Kidney tubule cell (primary cell): ENCODE measurements at places on chromosomes 11 and 22.

DNA sequence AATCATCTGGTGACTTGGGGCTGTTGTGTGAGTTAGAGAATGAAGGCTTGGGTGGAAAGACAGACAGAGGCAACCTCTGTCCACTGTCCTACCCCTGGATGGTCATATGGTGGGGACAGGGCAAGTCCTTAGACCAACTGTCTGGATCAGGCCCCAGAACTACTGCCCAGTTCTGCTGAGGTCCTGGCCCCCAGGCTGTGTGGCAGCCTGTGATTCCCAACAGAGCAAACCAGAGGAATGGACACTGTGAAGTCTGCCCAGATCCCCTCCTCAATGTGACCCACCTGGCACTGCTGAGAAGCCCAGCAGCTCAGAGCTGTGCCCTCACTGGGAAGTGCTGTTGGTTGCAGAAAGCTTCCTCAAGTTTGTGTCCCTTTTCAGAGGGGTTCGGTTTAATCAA, 69.0 kb downstream of the GGTLC2 start:
- no peak for DNase-seq

DNA sequence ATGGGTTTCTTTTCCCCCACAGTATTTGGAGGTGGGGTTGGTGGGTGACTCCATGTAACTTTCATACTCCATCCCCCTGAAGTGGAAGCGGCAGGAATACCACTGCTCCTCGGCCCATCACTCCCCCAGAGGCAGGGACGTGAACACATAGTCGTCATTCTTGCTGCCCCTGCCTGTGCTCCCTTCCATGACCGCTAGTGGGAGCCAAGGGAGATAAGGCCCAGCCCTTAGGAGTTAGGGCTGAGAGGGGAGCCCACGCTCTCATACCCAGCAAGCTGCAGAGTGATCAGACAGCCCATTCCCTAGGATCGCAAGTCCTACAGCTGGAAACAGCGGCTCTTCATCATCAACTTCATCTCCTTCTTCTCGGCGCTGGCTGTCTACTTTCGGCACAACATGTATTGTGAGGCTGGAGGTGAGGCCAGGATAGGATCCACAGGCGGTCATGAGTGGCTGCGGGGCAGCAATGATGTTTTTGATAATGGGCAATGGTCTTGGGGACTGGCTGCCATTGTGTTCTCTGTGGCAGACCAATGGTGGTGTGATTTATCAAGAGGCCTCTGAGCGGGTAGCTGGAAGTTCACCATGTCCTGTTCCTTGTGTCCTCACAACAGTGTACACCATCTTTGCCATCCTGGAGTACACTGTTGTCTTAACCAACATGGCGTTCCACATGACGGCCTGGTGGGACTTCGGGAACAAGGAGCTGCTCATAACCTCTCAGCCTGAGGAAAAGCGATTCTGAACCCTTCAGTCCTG, 15.9 kb downstream of the RHOG start:
- peak; percentile 47 for DNase-seq

- DNase-seq: no peak
These were observed 1.3 kb downstream of the CTSW start for GRCh38 chr11:65880844-65881421.

DNA sequence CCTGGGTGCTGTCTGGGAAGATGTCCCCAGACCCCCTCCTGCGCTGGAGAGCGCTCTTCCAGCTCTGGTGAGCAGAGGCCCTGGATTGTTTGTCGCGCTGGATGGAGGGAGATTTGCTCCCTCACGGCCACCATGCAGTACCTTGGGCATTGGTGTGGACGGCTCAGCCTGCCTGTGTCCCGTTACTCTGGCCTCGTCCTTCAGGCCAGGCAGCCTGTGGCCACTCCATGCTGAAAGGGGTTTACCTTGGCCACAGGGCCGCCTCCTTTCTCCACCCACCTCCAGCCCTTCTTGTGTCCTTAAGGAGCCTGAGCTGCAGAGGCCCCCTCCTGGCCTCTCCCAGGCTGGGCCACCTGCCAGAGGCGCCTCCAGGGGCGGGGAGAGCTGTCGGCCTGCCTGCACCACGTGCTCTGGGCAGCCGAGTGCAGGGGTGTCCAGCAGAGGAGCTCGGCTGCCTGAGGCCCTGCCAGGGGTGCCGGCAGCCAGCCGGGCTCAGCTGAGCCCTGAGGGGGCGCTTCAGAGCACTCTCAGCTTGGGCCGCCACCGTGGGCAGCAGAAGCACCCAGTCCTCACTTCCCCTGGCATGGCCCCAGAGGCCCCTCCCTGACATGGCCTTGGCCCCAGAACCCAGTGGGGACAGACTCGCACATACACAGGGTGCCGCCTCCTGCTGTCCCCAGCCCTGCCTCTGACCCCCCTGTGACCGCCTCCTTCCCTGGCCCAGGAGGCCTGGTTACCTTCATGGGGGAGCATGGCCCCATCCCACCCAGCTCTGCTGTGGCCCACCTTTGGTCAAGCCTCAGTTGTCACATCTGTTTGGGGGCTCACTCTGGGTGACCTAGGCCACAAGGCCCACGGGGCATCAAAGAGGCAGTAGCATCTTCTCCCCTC, 3.4 kb downstream of the CCND1 start:
- peak; percentile 91 for DNase-seq

DNA sequence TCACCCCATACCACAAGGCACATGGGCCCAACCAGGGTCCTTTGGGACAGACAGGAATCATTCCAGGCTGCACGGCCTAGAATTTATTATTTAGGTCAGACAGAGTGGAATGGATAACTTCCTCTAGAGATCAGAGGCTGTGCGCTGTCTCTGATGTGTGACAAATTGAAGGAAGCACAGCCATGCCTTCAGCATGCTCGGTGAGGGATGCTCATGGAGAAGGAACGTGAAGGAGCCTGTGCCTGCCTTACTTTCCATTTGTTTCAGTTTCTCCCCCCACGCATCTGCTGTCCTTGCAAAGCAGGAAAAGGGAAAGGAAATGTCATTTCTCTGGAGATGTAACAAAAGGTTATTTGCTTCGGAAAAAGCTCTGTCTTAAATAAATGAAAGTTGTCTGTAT, 644.1 kb downstream of the OPCML start:
- DNase-seq: no peak

DNA sequence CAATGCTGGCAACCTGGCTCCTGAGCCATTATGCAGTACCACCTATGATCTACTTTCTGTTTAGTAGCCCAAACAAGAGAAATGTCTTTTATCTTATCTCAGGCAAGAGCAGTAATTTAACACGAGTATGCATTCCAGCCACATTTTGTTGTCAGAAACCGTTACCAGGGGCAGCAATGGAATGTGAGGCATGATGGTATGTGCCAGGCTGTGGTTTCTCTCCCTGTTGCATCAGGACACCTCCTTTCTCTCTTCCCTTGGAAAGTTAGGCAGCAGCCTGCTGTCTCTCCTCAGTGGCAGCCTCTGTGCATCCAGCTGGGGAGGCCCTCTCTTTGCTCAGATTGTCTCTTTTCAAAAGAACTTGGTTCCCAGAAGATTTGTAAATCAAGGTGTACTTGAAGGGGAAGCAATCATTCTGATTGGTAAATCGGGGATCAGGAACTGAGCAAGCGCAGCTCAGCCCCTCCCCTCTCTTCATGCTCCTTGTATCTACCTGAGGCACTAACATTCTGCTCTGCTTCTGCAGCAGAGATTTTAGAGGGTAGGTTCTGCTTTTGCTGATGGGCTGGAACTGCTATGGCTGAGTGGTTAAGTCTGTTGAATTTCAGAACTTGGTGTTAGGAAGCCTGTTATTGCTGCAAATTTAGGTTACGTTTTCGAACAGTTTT, 229.2 kb downstream of the ADAMTS15 start:
- DNase-seq: peak; percentile 95

- DNase-seq: no peak
These were observed 112.8 kb downstream of the ABTB2 start for GRCh38 chr11:34245041-34245440.

- DNase-seq: no peak
These were observed 39.2 kb downstream of the BIRC2 start for GRCh38 chr11:102386136-102386734.

DNA sequence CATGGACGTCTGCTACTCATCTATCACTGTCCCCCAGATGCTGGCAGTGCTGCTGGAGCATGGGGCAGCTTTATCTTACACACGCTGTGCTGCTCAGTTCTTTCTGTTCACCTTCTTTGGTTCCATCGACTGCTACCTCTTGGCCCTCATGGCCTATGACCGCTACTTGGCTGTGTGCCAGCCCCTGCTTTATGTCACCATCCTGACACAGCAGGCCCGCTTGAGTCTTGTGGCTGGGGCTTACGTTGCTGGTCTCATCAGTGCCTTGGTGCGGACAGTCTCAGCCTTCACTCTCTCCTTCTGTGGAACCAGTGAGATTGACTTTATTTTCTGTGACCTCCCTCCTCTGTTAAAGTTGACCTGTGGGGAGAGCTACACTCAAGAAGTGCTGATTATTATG, 9.2 kb upstream of the OR9Q2 start:
- no peak for DNase-seq

DNA sequence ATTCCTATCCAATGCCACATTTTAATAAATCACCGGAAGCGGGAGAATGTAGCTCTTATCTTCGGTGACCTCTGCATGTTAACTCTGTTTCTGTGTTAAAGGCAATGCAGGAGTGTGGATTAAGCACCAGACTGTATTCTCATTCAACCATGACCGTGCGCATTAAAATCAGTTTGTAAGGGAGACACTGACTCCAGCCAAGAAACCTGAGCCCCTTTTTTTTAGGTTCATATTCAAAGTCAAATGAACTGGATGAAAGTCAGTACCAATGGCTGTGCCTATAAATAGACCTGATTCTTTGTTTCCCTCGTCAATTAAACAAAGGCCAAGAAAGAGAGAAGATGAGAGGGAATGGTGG, 32.2 kb downstream of the C11orf91 start:
- no peak for DNase-seq

- no peak for DNase-seq
These were observed 1.7 kb downstream of the UBQLNL start for GRCh38 chr11:5514841-5515240.

GRCh38 chr11:92739041-92739440, 230.4 kb upstream of the MTNR1B start:
- no peak for DNase-seq

- DNase-seq: peak; percentile 45
These were observed 914.5 kb downstream of the METTL15 start for GRCh38 chr11:29022676-29023075.

DNA sequence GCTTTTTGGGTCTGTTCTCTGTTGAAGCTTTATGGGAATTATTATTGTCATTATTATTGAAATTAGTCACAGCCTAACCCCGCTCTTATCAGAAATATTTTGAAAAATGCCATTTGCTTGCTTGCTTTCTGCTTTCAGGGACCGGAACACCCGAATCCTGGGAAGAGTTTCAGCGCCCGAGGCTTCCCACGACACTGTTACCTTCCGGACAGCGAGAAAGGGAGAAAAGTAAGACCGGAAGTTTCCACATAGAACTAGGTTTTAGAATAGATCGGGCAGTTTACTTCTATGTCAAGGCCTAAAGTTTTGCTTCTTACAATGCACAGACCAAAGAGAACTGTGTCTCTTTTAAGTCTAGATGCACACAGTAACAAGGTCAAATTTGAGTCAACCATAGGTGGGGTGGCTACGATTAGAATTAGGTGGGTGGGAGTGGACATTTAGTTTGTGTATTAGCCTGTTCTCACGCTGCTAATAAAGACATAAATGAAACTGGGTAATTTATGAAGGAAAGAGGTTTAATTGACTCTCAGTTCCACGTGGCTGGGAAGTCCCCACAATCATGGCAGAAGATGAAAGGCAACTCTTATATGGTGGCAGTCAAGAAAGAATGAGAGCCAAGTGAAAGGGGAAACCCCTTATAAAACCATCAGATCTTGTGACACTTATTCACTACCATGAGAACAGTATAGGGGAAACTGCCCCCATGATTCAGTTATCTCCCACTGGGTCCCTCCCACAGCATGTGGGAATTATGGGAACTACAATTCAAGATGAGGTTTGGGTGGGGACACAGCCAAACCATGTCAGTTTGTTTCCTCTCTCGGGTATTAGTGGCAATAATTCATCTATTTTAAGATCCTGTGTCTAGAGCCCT, 12.9 kb downstream of the MPEG1 start:
- DNase-seq: no peak
